ENCODE measurements at places on chromosomes 5 and 9.

GRCh38 chr9:74848153-74848525 is 39.6 kb downstream of the TRPM6 start:
- no peak for DNase-seq

DNA sequence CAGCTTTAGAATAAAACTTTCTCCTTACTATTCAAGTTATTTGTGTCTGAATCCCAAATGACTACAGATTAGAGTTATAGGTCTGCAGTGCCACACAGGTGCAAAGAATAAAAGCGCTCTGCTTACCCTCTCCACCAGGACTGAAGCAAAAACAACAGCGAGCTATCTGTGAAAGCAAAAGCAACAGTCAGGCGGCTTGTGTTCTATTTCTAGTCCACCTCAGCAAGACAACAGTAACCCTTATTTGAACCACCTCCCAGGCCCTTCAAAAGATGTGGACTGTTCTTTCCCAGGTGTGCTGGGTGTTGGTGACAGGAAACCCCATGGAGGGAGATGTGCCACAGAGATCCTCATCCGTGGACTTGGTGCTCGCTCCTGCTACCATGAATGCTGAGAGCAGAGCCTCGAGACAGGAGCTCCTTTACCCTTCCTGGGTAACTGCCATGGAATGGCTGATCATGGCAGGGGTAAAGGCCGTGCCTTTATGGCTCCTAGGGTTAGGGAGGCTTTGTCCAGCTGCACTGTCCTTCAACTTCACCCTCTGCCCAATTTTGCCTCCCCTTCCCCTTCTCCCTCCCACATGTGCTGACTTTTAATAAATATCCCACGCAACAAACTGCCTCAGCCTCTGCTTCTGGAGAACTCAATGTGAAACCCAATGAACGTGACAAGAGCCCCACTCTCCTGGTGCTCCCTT is 108.6 kb downstream of the SERINC5 start:
- DNase-seq = no peak

DNA sequence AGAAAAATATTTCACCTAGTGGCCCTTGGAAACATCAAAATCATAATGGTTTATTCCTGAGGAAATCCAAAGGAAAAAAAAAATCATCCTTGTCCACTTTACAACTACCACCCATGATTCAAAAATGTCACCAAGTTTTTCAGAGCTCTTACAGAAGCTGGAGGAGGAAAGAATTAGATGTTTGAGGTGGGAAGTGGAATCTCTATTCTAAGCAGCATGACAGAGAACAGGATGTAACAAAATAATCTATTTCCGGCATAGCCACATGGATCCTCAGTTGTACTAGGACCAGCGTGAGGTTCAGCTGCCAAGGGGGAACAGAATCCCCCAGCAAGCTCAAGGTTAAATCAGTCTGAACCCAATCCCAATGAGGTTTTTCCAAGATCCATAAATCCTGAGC is 40.2 kb downstream of the FBXW11 start:
- DNase-seq = no peak

DNA sequence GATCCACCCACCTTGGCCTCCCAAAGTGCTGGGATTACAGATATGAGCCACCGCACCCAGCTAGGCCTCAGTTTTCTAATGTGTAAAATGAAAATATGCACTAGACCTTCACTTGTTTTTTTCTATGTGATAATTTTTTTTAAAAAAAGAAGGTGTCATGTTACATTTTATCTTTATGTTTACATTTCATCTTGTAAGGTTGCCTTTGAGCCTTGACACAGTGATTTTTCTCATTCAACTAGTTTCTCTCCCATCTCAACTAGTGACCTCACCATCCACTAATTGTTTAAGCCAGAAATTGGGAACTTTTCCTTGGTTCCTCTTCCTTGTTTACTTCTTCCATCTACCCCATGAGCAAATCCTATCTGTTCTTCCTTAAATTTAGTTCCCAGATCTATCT is 21.5 kb downstream of the TMC1 start:
- DNase-seq = no peak

DNA sequence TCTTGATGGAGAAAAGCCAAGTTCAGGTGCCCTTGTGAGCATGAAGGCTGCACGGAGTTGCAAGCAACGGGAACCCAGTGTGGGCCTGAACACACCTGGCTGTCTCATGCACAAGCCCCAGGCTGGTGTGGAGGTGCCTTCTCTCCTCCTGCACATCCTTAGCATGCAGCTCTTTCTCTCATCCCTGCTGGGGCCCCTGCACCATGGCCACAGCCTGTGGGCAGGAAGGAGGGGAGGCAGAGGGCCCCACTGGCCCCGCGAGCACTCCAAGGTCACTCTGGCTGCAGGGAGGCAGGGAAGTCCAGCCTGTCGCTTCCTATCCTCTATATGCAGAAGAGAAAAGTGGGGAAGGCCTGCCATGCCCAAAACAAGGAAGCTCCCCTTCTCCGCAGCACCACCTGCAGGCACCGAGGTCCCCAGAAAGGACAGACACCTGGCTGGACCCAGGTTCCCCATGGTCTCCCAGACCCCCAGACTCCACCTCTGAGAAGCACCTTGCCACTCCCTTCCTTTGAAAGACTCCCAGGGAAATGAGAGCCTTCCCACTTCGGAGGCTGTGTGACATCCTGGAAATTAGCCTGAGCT is 18.6 kb downstream of the STKLD1 start:
- no peak for DNase-seq
